ENCODE measurements at places on chromosomes 1 and 21.

DNA sequence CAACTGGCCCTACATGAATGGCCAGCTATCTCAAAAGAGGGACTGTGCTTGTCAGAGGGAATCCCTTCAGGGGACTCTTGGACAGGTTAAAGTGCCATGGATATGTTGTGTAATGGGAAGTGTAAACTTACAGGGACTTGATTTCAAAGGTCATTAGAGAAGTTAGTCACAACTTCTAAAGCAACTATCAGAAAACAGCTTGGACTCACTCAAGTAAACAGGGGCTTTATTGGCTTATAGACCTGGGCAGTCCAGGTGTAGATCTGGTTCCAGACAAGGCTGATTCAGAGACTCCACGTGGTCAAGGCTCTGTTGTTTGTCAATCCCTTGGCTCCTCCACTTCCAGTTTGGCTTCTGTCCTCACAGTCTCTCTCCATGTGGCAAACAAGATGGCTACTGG, 2.3 kb downstream of the CRP start:
- no peak for DNase-seq

DNA sequence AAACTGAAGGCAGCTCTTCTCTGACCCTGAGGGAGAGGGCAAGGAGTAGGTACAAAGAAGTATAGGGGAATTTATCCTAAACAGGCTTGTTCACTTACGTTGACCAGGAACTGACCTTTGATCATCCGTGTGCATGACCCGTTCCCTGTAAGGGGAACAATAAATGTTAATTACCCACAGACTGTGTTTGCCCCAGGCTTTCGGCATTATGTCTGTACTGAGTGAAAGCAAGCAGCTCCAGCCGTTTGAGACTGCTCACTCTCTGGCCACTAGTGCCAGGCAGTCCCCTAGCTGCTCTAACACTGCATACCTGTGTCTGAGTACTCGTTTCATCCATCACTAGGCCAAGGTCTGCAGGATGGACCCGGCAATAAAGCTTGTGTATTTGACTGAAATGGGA, 1365.3 kb downstream of the NCAM2 start:
- DNase-seq = no peak

DNA sequence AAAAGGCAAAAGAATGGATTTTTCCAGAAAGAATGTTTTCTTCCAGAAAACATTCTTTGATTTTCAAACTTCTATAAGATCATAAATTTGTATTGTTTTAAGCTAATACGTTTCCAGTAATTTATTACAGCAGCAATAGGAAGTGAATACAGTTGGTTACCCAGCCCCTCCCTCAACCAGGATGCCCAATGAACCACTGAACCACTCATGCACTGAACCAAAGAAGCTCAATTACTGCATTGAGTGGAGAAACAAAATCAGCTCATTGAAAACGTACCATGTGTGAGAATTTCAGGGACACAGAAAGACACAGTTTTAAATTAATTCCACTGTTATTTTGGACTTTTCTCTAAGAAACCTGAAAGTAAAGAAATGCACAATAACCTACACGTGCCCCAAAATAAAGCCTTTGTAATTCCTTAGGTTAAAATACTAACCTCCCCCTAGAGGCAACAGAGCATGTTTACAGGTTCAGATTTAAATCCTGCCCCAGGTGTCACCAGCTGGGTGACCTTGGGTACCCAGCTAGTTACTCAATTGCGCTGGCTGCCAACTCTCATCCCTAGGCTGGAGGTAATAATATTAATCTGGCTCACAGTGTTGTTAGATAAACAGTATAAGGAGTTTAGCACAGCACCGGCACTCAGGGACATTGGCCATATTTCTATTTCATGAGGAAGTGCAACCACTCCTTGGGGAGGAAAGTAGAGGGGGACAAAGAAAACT, 111.7 kb downstream of the NMNAT2 start:
- DNase-seq = no peak

GRCh38 chr1:29356663-29357062, 120.3 kb downstream of the PTPRU start:
- no peak for DNase-seq

- no peak for DNase-seq
These were observed 129.8 kb upstream of the USH2A start for GRCh38 chr1:216553040-216553439.

DNA sequence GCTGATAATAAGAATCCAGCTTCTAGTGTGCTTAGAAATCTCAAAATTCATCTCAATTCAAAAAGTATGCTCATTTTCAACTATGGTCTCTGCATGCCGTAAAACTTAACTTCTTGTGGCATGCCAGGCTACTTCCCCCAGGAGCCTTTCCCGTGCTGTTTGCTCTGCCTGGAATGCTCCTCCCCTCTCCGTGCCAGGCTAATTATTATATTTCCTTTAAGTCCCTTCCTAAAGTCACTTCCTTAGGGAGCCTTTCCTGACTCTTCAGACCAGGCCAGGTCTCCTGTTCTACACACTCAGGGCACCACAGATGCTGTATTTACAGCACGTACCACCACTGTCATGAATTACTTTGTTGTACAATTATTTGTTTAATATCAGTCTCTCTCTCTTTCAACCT, 67.1 kb upstream of the PPP2R5A start:
- no peak for DNase-seq

- DNase-seq = no peak
These were observed 10.0 kb upstream of the OTUD3 start for GRCh38 chr1:19872190-19872589.

GRCh38 chr1:103583887-103584286, 12.5 kb downstream of the AMY2B start:
- no peak for DNase-seq

DNA sequence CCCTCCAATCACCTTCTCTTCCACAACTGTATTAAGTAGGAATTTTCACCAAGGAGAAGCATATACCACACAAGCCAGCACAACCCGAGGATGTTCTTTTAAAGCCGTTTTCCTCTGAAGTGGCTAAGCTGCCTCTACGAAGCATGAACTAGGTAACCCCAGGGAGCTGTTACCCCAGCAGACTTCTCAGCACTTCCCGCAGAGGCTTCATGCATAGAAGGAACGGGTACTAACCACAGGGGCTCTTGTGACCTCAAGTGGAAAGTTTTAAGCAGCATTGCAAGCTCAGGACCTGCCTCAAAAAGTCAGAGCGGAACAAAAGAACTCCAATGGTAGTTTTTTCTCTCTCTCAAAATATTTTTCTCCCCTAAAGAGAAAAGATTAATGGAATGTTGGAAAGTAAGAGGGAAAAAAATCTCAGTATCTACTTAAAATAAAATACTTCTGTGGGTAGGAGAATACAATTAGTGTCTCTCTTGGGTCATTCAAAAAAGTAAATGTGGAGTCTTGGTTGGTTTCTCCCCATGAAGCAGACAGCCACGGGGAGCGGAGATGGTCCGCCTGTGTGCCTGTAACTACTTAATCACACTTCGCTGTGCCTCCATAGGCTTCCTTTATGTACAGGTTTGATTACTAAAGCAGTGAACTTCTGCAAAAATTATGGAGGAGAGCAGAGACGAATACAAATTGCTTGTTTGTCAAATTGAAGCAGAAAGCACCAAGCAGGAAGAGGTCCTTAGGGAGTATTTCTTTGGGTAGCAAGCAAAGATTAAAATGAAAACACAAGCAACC, 40.9 kb downstream of the STX6 start:
- peak; percentile 62 for DNase-seq

DNA sequence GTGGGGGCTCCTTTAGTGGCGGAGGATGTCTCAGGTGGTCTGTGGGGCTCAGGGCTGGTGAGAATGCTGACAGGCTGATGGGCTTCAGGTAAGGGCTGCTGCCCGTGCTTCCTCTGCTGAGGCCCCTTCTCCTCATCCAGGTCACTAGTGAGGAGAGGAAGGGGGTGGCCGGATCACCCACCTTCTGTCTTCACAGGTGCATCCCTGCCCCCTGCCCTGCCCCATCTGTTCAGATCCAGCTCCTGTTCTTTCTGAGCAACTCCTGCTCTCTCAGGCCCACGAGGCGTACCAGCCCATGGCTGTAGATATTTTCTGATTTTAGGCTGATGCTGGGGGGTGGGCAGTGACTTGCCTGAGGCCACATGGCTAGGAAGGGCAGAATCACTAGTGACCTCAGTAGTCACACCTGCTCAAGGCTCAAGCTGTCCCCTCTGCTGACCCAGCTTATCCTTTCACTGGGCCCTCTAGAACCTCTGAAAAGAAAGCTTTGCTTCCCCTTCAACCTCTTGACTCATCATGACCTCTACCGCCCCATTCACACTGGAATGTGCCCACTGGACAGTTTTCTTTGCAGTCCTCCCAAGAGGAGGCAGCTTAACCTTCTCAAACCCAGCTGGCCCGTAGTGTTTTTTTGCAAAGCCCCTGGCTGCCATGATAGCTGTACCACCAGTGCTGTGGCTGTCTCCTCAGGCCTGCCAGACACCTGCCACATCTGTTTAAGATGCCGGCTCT, 14.8 kb downstream of the DCST2 start:
- DNase-seq = no peak

- no peak for DNase-seq
These were observed 74.3 kb downstream of the LAMC1 start for GRCh38 chr1:183097438-183098051.

GRCh38 chr21:40080385-40080784, 213.1 kb downstream of the PCP4 start:
- no peak for DNase-seq

DNA sequence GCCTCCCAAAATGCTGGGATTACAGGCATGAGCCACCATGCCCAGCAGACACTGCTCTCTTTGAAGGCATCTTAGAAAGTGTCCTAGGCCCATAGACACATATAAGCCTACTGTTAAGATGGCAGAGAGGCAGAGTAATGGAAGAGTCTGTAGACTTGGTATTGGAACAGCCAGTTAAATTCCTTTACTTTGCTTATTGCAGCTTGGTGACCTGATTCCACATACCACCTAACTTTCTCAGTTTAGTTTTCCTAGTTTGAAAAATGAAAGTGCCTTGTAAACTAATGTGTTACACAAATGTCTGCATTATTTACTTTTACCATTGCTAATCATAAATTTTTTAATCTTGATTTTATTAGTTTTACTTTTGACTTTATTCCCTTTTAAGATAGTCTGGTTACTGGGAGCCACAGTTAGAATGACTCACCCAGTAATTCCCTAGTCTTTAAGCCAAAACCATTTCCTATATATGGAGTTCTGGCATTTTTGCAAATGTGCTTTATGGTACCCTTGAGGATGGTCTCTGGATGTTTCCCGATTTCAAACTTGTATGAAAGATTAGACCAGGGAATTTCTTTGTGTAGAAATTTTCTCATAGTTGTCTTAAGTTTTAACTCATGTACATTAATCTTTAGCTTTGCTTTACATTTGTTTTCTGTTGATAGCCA, 6.4 kb downstream of the SMAP2 start:
- DNase-seq = no peak

DNA sequence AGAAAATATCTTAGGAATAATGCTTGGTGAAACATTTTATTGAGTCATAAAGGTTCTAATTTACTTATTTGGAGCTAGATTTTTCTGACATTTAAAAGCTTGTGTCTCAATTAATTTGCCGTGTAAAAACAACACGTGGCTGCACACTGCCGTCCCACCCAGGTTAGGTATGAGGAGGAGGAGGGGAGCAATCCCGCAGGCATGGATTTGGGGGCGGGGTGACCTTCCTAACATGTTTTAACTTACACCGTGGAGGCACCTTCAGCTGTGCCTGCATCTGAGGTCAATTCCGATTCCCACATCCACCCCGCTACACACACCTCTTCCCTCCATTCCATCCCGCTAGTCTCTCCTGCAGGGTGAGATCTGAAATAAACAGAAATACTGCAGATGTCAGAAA, 28.5 kb upstream of the UMODL1 start:
- no peak for DNase-seq

DNA sequence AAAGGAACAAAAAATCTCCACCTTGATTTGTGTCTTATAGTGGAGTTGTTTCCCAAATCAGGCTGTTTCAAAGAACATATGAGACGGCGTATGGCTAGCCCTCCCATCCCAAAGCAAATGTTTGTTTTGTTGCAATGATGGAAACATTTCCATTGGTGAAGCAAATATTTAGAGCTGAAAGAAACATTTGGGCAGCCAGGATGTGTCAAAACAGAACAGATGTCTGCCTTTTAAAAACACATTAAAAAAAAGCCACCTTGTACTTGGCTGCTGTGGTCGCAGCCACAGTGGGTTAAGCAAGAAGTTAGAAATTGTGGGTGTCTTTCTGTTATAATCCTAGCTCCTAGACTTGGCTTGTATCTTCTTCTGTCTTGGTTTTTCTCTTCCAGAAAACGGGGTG, 116.3 kb downstream of the PEX14 start:
- no peak for DNase-seq

DNA sequence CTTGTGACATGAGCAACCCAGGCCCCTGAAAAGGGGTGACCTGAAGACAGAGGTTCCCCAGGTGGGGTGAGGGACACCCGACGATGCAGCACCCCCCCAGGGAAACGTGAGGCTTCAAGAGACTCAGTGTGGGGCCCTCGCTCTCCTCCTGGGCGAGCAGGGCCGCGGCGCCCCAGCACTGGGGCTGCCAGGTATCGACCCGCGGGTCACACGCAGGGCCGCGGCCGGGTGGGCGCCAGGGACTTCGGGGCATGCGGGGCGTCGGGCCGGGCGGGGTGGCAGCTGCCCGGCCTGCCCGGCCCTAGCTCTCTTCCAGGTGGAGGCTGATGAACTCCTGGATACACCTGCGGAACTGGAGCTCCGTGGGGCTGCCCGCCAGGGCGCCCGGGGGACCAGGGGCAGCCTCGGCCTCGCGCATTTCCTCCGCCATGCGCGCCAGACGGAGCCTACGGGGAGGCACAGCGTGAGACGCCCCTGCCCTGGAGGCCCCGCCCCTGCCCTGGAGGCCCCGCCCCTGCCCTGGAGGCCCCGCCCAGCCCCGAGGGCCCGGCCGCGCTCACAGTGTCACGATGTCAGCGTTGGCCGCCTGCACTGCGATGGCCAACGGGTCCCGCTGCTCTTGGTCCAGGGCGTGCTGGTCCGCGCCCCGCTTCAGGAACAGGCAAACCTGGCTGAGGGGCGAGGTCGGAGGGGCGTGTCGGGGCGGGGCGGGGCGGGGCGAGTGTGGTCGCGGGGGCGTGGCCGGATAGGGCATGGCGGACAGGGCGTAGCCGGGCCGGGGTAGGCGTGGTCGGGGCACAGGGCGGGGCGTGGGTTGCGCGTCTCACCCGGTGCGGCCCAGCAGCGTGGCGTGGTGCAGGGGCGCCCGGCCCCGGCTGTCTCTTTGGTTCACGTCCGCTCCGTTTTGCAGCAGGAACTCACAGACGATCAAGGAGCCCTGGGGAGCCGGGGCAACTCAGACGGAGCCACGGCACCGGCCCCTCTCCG, 13.3 kb downstream of the SCNN1D start:
- no peak for DNase-seq

- DNase-seq = no peak
These were observed 190.7 kb upstream of the RUNX1 start for GRCh38 chr21:35239811-35240219.

- no peak for DNase-seq
These were observed 466.3 kb downstream of the LMO4 start for GRCh38 chr1:87794788-87795614.
